Activated CD8-positive, alpha-beta memory T cell treated with anti-CD3 and anti-CD28 coated beads for 48 hours (primary cell): ENCODE measurements at places on chromosomes 2 and 18.

DNA sequence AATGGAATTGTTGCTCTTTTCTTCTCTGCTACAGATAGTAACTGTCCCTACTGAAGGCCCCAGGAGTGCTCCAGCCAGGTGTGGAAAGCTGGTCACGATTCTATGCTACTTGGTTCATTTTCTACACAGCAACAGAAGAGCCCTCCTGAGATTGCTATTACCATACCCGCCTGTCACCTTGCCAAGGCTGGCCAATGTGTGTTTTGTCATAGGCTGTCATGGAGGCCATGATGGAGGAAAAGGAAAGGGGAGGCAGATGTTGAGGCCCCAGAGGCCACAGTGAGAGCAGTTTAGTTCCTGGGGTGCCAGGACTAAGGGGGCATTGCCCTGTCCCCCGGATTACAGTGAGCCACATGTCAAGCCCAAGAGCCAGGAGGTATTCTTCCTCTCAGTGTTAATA, 952 bp downstream of the ELMOD3 start:
- no peak for DNase-seq

- DNase-seq = no peak
Observed at GRCh38 chr2:42847596-42848151, 55.3 kb upstream of the HAAO start.

GRCh38 chr18:22556222-22557167, 138.8 kb upstream of the CTAGE1 start:
- DNase-seq = no peak

DNA sequence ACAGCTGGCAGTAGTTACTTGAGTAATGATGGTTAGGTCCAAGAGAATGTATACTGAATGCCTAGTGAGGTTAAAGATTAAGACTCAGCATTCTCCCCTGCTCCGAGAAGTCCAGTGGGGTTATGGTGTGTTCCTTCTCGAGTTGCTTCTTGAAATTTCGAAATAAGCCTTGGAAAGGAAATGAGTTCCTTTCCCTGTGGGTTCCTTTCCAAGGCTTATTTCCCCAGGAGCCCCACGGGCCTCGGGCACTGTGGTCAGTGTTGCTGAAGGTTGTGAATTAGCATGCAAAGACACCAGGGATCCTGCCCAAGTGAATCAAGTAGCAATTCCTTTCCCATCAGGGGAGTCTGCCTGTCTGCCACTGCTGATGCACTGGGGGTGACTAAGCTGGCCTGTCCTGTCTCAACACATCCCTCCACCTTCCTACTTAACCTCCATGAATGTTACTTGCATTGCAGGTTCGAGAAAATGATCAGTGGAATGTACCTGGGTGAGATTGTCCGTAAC, 53.6 kb downstream of the HK2 start:
- DNase-seq = no peak

GRCh38 chr2:106012001-106012590, 182.0 kb downstream of the UXS1 start:
- DNase-seq = no peak
